ENCODE measurements at places on chromosomes 5 and 9. TPM values are rescaled to one million over a fixed set of nuclear protein-coding genes. Genes with fewer than 3 reads are reported as not detected.

GRCh38 chr9:36623280-36623679 lies 50.6 kb downstream of the MELK start:
- no peak for ATAC-seq

DNA sequence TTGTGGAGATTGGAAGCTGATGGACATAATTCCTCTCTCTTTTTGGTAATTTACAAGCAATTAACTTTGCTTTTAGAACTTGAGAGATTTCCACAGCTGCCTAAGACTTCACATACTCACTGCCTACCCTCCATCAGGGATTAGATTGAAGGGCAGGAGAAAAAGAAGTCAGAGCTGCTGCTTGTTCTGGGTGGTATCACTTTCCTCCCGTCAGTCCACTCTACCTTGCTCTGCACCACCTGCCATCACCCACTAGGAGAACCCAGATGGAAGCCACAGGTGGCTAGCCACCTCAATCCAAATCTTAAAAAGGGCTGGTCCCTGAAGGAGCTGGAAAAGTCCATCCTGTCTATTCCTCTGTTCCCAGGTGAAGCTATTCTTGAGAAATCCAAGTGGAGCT lies 10.5 kb downstream of the IRF1 start:
- no peak for ATAC-seq

GRCh38 chr9:124660341-124660801 lies 110.7 kb downstream of the NR6A1 start:
- ATAC-seq: peak; percentile 2

DNA sequence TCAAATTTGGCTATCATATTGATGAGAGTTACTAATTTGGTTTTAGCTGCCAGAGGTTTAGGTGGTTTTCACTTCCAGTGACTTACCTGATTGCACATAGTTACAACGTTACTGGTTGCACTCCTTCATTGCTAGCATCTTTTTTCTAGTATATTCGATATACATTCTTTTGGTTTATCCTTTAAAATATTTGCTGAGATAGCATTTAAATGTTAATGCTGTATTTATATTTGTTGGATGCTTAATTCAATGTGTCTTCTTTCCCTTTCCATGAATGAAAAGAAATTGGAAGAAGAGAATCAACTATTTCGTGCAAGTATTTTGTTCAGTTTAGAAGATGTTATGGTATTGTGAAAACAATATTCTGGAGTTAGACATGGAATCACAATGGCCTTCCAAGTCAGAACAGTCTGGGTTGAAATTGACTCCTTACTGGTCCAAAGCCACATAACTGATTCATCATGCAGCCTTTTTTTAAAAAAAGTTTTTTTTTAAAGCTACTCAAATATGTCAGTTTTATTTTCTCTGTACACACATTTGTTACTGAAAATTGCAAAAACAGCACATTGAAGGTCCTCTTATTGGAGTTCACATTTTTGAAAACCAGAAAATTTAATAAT lies 2.2 kb downstream of the SPIN1 start:
- ATAC-seq: no peak

DNA sequence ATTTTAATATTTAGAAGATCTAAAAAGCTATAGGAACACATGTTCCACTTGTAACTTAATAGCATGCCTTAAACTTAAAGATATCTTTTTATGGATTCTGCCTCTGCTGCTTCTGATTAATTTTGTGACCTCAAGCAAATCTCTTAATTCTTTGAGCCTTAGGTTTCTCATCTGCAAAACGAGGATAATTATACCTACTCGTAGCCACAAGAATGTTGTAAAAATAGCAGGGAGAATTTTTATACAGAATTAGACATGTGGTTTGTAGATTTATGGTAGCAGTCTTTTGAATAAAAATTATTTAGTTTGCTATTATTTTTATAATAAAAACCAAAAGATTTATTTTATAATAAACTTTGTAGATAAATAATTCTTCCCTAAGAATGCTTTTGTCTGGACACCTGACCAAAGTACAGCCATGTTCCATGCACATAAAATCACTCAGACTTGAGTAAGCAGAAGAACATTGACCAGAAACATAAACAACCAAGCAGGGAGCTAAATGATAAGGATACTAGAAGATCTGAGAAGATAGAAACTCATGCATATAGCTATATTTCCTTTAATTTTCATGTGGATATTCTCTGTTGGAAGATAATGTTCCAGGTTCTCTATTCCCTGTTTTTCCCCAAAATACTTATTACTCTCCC lies 18.5 kb downstream of the C9orf85 start:
- ATAC-seq: no peak

DNA sequence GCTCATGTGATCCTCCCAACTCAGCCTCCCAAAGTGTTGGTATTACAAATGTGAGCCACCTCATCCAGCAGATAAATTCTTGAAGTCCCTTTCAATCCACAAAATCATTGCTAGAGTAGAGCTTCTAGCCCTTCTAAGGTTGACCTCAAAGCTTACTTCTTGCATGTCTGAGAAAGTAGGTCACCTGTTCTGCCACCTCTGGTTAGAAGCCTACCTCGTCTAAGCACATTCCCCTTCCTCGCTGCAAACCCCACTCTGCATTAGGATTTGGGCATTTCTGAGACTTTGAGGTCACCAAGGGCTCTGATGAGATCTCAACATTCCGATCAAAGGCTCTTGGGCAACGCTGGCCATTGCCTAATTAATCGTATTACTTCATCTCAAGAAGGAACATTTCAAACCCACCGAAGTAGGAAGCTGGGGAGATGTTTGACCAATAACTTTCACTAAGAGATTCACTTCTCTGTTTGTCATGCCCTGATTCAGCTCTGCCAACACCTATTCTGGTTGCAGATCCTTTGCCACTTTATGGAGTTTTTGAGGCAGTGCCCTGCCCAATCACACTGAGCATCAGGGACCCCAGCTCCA lies 8.6 kb downstream of the ADAM19 start:
- no peak for ATAC-seq

- no peak for ATAC-seq
Observed at GRCh38 chr9:94150279-94150828, 66.1 kb downstream of the PTPDC1 start.

DNA sequence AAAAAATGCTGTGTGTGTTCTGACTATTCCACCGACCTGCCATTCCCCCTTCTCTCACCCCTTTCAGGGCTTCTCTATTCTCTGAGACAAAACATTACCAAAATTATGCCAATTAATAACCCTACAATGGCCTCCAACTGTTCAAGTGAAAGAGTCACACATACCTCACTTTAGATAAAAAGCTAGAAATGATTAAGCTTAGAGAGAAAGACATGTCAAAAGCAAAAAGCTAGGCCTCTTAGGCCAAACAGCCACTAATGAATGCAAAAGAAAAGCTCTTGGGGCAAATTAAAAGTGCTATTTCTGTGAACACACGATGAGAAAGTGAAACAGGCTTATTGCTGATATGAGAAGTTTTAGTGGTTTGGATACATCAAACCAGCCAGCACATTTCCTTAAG lies 279.6 kb upstream of the GRAMD2B start:
- ATAC-seq: no peak

DNA sequence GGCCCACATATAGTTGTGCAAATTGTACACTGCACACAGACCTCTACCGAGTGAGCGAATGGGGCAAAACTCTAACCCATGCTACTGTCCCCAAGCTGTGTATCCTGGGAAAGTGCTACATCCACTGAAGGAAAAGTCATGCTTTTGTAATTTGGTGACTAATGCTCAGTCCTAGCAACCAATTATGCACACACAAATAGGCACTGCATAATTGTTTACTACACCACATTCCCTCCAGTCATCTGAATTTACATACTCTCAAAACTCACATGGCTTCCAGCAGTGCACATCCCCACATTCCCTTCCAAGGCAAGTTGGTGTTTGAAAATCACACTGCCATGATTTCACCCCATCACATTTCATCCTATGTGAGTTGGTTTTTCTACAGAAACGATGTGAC lies 125.9 kb upstream of the OSMR start:
- peak; percentile 65 for ATAC-seq

DNA sequence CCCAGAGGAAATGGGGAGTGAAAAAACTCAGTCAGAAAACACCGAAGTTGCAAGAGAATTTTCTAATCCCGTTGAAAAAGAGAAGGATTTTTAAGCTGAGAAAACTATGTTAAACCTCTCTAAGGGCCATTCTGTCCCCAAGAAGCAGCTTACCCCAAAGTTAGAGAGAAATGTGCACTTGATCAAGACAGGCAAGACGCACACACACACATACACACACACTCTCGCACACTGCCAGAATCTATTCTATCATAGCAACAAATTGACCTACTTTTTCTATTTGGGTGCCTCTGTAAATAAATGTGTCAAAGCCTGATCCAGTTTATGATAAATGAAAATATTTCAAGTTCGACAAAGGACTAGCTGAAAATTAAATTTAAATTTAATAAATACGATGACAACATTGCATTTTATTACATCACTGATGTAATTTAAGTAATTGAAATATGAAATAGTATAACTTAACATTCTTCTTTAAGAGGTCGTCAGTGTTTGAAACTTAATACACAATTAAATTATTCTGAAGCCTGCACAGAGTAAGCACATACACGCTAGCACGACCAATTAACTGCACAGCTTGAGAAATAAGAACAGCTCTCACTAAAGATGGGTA lies 5.9 kb downstream of the NFIL3 start:
- ATAC-seq: no peak

DNA sequence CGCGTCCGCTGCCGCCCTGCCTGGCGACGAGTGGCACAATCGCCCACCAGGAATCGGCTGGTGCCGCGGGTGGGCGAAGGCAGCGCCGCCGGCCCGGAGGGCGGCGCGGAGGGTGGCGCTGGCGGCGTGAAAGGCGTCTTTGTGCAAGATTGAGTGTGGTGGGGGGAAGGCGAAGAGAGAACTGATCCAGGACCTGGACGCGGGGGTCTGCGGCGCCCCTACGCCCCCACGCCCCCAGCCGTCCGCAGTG lies 4.6 kb upstream of the RGMB start:
- ATAC-seq: peak; percentile 1

GRCh38 chr5:168969326-168969886 lies 331.5 kb downstream of the SLIT3 start:
- ATAC-seq: no peak

- no peak for ATAC-seq
Observed at GRCh38 chr9:17532461-17532860, 46.4 kb upstream of the SH3GL2 start.

DNA sequence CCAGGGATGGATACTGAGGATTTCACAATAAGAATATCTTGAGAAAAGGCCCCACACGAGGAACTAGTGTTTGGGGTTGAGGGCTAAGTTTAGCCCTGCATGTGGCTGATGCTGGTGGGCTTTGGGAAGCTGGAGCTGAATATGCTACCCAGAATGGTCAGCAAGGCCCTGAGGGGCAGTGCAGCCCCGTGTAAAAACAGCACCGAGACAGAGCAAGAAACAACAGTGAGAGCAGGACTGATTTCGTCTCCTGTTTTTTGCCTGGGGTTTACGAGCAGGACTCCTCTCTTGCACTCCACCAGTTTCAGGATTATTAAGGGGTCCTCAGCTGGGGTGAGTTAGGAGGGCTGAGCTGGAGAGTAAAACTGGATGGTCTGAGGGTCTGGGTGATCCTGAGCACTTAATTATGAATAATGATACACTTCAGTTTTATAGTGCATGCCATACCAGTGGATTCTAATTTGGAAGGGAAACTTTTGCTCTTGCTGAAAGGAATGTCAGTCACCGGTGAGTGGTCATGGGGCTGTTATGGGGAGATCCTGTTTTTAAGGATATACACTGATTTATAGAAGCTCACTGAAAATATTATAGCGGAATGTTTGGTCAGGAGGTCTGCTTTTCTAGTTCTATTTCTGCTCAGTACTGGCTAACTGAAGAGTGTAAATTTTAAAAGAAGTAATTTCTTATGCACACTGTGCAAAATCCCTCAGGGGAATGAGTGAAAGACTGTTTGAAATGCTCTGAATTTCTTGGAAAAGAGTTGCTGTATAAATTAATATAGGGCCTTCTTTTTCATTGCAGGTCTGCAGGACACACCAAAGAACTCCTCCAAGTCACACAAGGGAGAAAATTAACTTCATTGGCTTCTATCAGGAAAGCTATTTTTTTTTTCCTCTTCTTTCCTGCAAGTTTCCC lies 42.7 kb upstream of the NFIB start:
- ATAC-seq: no peak

- no peak for ATAC-seq
Observed at GRCh38 chr5:35285011-35285410, 54.7 kb upstream of the PRLR start.

GRCh38 chr5:57429513-57430120 lies 53.0 kb downstream of the ACTBL2 start:
- ATAC-seq: no peak

GRCh38 chr9:134233022-134233421 lies 68.7 kb upstream of the RNU6ATAC start:
- ATAC-seq: no peak

DNA sequence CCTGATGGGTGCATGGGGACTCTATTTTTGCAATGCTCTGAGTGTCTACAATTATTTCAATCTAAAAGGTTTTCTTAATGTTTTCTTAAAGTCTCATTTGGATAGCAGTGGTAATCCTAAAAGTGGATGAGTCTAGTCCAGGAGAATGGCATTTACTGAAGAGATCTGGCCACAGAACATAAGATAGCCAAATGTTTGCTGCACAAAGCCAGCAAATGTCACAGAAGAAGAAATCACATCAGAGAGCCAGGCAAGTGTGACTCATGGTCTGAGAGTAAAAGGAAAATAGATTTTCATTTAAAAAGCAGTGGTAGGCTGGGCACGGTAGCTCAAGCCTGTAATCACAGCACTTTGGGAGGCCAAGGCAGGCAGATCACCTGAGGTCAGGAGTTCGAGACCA lies 352.7 kb upstream of the GRAMD2B start:
- ATAC-seq: no peak

- no peak for ATAC-seq
Observed at GRCh38 chr9:1505489-1505888, 455.3 kb downstream of the DMRT2 start.

- no peak for ATAC-seq
Observed at GRCh38 chr9:5041390-5042115, 56.5 kb downstream of the JAK2 start.

DNA sequence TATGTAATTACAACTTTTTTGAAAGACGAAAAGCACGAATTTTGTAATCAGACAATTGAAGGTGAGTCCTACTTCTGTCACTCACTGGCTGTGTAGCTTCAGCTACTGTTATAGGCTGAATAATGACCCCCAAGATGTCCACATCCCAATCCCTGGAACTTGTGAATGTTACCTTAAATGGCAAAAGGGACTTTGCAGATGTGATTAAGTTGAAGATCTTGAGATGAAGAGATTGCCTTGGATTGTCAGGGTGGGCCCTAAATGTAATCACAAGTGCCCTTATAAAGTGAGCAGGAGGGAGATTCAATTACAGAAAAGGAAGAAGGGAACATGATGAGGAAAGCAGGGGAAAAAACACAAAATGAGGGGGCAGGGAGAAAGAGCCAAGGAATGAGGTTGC lies 326.2 kb upstream of the MSX2 start:
- no peak for ATAC-seq

- ATAC-seq: peak; percentile 33
Observed at GRCh38 chr5:177496727-177497291, 595 bp downstream of the PDLIM7 start.

The IRX1 gene
- total RNA-seq: 3.9 TPM

The DMRTA1 gene
- total RNA-seq: 0.10 TPM

The DRD1 gene
- total RNA-seq: 0.33 TPM

The KIF4B gene
- 0.31 TPM for total RNA-seq

The DMGDH gene
- 6.0 TPM for total RNA-seq

The CDC25C gene
- total RNA-seq: 1.1 TPM

The BHMT2 gene
- 0.27 TPM for total RNA-seq

The PCDH1 gene
- 25.7 TPM for total RNA-seq

The PCDHGB5 gene
- 0.36 TPM for total RNA-seq

The WDR38 gene
- total RNA-seq: 0.50 TPM

The PDE6A gene
- total RNA-seq: 0.50 TPM

The IL9 gene
- not detected for total RNA-seq

The TMEFF1 gene
- 0.58 TPM for total RNA-seq

The PTPRD gene
- 103 TPM for total RNA-seq

The FOXD4L5 gene
- 0.33 TPM for total RNA-seq

The FCN2 gene
- not detected for total RNA-seq

The ACTBL2 gene
- total RNA-seq: not detected
